ENCODE measurements at places on chromosomes 4 and X.

GRCh38 chr4:182745237-182745636 lies 171.9 kb downstream of the DCTD start:
- no peak for DNase-seq

- peak; percentile 33 for DNase-seq
Measured at GRCh38 chrX:41695426-41695825, 6.7 kb downstream of the GPR34 start.

- DNase-seq: no peak
Measured at GRCh38 chrX:109874548-109874947, 128.4 kb upstream of the TMEM164 start.

GRCh38 chrX:142655507-142655906 lies 370.2 kb upstream of the SPANXN4 start:
- DNase-seq: no peak

GRCh38 chr4:62070291-62070852 lies 870.2 kb downstream of the ADGRL3 start:
- DNase-seq: no peak

- DNase-seq: no peak
Measured at GRCh38 chr4:81698538-81699296, 227.0 kb upstream of the RASGEF1B start.

DNA sequence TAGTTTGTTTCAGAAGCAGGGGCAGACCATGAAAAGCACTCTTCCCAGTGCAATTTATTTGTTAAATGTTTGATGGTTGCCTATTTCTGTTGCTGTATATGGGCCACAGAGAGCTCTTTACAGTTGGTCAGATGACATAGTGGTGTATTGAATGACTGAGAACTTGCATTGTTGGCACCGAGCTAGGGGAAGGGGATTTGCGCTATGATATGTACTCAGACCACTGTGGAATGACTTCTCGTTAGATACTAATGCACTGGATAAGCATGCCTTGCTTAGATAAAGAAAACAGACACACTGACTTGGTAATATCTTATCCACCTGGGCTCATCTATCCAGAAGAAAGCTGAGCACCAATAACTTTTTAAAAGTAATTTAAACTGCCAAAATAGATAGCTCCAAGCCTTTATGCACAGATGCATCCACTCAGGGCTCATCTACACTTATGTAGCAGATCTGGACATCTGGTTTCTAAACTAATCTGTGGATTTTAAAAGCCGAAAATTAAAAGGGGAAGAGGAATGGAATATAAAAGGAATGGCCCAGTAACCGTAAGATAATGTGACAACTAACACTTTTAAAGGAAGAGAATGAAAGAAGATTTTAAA lies 132.7 kb downstream of the GATB start:
- no peak for DNase-seq

- no peak for DNase-seq
Measured at GRCh38 chr4:141630854-141631253, 5.5 kb upstream of the IL15 start.

DNA sequence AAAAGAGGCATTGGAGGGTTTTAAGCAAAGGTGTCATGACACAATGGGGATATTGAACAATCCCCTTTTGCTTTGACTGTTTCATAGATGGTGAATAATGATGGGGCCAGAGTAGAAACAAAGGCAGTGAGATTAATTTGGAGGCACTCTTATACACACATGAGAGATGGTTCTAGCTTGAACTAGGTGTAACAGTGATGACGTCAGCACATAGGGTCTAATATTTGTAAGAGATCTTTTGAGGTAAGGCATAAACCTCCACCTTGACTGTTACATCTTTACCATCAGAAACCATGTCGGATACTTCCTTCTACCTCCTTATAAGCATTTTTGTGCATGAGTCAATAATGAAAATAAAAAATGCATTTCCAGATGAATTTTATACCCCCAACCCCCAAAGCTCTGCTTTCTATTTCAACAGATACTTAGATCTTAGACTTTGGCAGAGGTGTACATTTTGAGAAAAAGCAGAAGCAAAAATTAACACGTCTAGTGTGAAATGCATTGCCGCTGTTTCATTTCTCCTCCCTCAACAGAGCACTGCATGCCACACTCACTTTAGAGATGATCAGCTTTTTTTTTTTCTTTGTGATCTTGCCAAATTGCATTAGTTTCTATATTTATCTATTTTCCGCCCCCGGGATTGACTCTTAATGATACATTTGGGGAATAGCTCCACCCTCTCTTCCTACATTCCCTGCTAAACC lies 87.2 kb downstream of the HS3ST1 start:
- no peak for DNase-seq

GRCh38 chrX:54992911-54993622 lies 921 bp downstream of the PFKFB1 start:
- DNase-seq: no peak

DNA sequence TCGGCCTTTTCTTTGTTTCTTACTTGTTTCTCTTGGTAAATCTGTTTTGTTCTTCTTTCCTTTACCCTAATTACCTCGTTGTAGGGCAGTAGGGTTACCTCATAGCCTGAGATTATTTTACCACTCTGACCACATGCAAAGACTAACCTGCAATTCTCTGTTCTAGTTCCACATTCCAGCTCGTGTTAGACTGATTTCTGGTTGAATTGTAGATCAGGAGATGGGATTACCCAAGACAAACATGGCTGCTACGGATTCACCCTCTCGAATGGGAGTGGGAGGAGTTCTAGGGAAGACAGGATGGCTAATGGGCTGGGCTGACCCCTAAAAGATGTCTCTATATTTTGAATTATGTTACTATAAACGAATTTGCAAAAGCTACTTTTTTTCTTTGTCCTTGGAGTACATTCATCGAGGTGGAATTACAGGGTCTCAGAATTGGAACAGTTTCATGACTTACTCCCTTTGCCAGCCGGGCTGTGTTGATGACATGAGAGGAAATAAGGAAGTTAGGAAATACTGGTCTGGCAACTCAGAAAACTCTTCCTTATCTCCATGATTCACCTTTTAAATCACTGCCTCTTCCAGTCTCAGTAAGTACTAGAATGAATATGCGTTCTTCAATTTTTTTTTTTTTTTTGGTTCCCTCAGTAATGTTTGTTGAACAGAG lies 36.7 kb upstream of the FBXW7 start:
- DNase-seq: no peak

DNA sequence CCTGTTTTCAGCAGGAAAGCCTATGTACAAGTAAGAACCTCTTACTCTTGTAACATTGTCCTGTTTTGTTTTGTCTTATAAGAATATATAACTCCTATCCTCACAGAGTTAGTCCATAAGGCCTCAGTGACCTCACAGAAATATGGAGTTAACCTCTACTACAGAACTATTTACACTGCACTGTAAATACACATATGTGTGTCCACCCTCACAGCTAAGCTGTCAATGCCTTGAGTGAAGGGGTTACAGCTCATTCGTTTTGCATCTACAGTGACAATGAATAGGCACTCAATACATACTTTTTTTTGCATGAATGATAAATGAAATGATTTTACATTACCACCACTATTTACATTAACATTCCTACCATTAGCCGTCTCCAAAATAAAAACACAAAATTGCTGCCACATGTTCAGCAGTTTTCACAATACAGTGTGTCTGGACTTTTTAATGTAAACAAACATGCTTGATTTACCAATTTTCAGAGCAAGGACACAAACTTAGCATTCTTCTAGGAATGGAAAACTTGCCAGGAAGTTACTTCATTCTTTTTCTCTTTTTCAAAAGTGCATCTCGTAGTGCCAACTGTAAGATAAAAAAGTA lies 9.5 kb upstream of the NAAA start:
- DNase-seq: no peak

DNA sequence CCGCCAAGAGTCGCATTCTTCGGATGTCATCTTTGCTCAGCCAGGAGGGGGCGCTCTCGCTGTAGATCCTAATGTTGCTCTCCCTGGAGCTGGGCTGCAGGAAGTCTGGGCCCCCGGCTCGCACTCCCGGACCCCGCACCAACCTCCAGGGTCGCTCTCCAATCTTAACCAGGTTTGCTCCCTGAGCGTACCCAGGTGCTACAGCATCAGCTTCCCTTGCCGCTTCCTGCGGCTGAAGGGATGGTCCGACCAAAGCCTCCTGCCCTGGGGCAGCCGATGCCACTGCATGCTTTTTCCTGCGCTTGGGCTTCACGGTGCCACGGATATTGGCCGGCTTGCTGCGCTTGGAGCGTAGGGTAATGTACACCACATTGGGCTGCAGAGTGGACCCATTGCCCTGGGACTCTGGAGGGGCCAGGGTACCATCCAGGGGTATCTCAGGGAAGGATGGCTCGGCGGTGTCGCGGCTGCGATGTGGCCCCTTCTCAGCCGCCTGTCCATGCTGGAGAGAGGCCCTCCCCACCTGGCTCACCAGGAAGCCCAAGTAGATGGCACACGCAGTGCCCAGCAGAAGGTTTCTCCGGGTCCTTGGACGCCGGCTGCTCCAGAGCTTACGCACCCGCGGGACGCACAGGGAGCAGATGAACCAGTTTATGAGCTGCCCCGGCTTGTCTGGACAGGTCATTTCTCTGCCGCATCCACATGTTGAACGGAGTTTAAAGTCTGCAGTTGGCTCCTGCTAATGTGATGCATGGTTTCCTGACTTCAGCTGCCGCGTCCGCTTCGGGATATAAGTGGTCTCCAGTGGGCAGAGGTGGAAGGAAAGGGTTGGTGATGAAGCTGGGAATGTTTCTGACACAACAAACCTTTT lies 1.9 kb downstream of the GASK1B start:
- no peak for DNase-seq

DNA sequence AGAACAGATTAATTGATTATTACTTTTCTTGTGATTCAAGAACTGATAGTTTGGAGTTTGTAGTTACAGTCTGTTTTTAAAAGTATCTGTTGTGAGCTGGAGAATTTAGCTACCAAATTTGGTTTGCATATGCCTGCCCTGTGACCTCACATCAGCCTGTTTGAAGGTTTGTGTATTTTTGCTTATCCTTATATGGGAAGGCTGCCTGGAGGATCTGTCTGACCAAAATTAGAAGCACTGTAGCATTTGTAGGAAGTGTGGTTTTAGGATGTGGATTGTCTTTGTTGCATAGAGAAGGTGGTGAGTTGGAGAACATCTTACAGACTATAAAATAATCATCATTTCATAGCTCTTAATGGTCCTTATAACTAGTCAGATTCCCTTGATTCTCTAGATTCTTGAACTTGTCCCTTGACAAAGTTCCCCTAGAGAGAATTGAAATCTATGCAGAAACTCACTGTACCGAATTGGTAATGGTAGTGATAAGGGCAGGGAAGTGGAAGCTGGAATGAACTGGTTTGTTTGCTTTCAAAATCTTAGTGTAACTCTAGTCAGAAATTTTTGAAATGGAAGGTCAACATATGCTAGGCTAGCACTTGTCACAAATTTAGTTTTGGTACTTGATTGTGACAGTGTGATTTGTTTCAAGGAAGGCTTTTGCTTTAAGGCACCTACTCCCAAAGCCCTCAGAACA lies 57.3 kb downstream of the SH3BGRL start:
- no peak for DNase-seq

GRCh38 chr4:94290245-94290644 lies 52.4 kb downstream of the HPGDS start:
- no peak for DNase-seq

DNA sequence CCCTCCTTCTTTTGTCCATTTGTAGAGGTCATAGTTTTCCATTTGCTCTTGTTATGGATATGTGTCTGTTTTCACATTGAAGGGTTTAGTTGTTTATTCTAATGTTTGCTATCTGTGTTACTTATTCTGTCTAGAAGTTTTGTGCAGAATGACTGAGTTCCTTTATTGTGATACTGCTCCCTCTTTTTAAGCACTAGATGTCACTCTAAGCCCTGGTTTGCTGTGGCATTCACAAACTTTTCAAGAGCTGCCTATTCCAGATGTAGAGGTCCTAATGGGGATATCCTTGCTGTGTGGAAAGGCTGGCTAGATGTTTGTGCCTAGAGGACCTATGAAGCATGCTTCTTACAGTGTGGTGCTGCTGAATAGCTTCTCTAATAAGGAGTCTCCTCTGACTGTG lies 338.6 kb downstream of the SPIN4 start:
- no peak for DNase-seq

GRCh38 chr4:38315286-38315685 lies 348.7 kb upstream of the KLF3 start:
- DNase-seq: no peak

GRCh38 chr4:31366041-31366440 lies 645.9 kb downstream of the PCDH7 start:
- DNase-seq: no peak

GRCh38 chr4:7890635-7891393 lies 48.8 kb downstream of the AFAP1 start:
- DNase-seq: no peak

DNA sequence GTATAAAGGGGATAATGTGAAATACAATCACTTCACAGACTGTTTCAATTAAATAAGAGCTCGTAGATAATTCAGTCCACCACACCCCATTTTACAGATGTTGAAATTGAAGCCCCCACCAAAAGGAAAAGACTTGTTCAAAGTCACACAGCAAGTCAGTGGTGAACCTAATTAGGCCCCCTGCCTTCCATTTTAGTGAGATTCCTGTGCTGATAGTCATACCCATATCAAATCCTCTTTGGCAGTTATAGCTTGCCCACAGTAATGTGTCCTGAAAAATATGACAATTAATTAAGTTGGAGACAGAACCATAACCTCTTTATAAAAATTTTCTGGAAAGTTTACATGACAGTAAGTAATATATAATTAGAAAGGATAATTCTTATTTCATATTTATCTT lies 58.0 kb downstream of the AR start:
- DNase-seq: no peak

GRCh38 chr4:41394481-41394894 lies 137.8 kb downstream of the UCHL1 start:
- no peak for DNase-seq

DNA sequence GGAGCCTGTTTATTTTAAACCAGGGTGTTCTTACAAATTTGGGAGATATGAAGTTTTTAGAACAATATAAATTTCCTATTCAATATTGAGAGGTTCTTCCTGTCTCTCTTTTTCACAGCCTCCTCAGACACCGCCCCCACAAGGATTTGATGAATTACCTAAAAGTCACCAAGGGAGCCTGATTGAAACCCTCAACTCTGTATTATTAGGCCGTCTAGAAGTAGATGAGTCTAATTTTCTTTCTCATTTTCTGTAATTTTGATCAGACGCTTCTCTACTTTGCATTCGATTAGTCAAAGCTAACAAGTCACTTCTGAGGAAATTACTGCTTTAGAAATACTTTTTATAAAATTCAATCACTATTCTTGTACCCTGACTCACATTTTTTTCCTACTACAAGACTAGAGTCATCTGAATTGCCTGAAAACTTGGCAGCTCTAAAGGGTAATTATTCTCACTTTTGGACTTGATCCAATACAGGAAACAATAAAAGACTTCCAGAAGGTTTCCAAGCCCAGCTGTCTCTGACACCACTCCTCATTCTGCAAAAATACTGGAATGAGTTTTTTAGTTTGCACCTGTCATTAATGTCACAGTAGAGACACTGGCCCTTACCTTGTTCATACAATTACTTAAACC lies 111.2 kb downstream of the ELOVL6 start:
- no peak for DNase-seq

DNA sequence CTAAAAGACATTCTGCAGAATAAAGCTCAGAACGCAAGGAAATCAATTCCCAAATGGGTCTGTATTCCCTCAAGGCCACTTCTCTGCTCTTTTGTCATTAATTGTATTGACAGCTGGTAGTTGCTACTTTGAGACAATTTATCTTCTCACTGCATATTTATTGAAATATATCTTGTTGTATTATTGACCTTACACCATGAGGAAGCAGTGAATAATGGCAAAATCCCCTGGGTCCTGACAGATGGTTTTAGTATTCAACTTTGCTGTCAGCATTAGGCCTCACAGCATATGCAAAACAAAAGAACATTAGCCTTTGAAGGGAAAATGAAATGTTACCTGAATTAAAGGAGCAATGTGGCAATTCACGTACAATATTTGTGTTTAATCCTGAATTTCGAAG lies 406.1 kb upstream of the TRAM1L1 start:
- DNase-seq: no peak
